ENCODE measurements at places on chromosomes 12 and 14. TPM values are rescaled to one million over a fixed set of nuclear protein-coding genes. Genes with fewer than 3 reads are reported as not detected.

The SIRT4 gene
- total RNA-seq: 2.2 TPM

The OR4E2 gene
- not detected for total RNA-seq

The HVCN1 gene
- total RNA-seq: 6.9 TPM

The TMPRSS12 gene
- total RNA-seq: not detected

The RPL10L gene
- not detected for total RNA-seq

The NRXN3 gene
- total RNA-seq: 106 TPM

The OTUB2 gene
- 5.6 TPM for total RNA-seq

The LHX5 gene
- not detected for total RNA-seq

The WSCD2 gene
- total RNA-seq: 4.7 TPM

The DYRK4 gene
- 15.0 TPM for total RNA-seq

The LBHD2 gene
- not detected for total RNA-seq

The FAM90A1 gene
- total RNA-seq: not detected

The DPPA3 gene
- total RNA-seq: not detected

The CCDC88C gene
- 45.7 TPM for total RNA-seq

The P2RX2 gene
- not detected for total RNA-seq

The OTX2 gene
- total RNA-seq: 0.31 TPM

The ACVRL1 gene
- total RNA-seq: 6.6 TPM

The FGF6 gene
- total RNA-seq: not detected

The MYF5 gene
- total RNA-seq: not detected

The IAPP gene
- total RNA-seq: not detected

The TMCC3 gene
- 8.1 TPM for total RNA-seq

The MANSC4 gene
- 0.63 TPM for total RNA-seq

The TAMALIN gene
- total RNA-seq: 3.4 TPM

The AKAP3 gene
- total RNA-seq: 2.5 TPM

The VPS33A gene
- 22.5 TPM for total RNA-seq

The DHRS2 gene
- not detected for total RNA-seq

The VRTN gene
- not detected for total RNA-seq

The TPH2 gene
- not detected for total RNA-seq

The RBMS2 gene
- 6.3 TPM for total RNA-seq

The DHH gene
- 0.31 TPM for total RNA-seq

The SLC25A47 gene
- not detected for total RNA-seq

The LYZ gene
- 2.2 TPM for total RNA-seq

The GPR68 gene
- total RNA-seq: 4.4 TPM

The PLEKHG7 gene
- total RNA-seq: not detected

The TMEM119 gene
- 0.94 TPM for total RNA-seq

The ADAM21 gene
- total RNA-seq: not detected

The CRIP2 gene
- 104 TPM for total RNA-seq

The OLR1 gene
- 3.4 TPM for total RNA-seq

The GLI1 gene
- total RNA-seq: 0.63 TPM

The CIROP gene
- total RNA-seq: not detected

The GPR132 gene
- 0.94 TPM for total RNA-seq

The ZNF891 gene
- total RNA-seq: 30.4 TPM

The ZBTB42 gene
- total RNA-seq: 0.63 TPM

The SLC25A29 gene
- 86.1 TPM for total RNA-seq

The NAA30 gene
- total RNA-seq: 48.5 TPM

The SERPINA3 gene
- total RNA-seq: 1.3 TPM

The NTS gene
- 12.2 TPM for total RNA-seq

The TAS2R30 gene
- 55.7 TPM for total RNA-seq

The SLC38A4 gene
- total RNA-seq: 0.63 TPM

The UNG gene
- total RNA-seq: 25.4 TPM
